Breast epithelium (tissue), 4 donors: ENCODE measurements at places on chromosomes 2 and 18. TPM values are rescaled to one million over a fixed set of nuclear protein-coding genes. Genes with fewer than 3 reads are reported as not detected.

DNA sequence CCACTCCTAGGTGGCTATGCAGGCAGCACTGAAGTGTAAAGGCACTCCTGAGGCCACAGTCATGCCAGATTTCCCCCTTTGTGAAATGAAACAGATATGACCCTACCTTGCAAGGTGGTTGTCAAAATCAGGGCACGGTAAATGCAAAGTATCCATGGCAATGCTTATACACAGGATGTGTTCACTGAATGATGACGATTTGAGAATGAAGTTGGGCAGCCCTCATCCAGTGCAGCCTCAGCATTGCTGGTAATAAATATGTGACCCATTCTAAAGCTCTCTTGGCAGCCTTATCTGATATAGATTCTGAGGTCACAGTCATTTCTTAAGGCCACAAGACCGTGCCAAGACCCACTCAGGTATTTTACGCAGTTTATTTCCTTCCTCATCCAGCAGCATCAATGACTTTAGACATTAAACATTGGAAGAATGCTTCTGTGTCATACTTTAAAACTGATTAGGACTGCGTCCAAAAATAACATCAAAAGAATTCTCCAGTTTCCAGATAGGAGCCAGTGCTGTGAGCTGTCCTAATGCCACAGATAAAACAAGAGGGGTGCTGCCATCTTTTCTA is 125.5 kb upstream of the SERTAD2 start:
- DNase-seq = no peak

EPG5 gene
- total RNA-seq = 48.8 TPM

ITGA4 gene
- 11.7 TPM for total RNA-seq

- DNase-seq = no peak
Observed at GRCh38 chr2:111200333-111200881, 79.7 kb downstream of the BCL2L11 start.

DNA sequence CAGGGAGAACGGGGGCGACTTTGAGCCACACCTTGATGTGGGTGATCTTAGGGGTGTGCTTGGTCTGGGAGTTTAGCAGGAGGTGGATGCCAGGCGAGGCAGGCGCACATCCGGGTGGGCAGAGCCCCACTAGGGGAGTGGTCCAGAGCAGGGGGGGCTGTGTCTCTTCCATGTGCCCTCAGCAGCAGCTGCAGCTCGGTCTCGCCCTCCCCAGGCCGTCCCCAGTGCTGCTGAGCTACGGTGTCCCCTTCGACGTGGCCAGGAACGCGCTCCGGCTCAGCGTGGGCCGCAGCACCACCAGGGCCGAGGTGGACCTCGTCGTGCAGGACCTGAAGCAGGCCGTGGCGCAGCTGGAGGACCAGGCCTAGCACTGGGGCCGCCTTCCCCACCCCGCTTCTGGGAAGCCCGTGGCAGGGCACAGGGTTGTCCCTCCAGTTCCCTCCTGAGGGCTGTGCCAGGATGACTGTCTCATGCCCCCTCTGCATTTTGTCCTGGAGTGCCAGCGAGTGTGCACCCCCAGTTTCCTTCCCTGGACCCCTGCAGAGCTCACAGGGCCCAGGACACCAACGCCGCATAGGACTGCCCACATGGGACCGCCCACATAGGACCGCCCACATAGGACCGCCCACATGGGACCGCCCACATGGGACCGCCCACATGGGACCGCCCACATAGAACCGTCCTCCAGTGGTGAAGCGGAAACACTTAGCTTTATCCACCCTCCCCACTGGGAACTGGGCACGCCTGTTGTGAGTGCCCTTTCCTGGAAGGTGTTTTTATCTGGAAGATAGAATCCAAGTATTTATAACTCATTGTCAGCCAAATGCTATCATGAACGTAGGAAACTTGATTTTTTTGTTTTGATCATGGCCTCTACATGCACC is 1.9 kb upstream of the ESPNL start:
- DNase-seq = no peak

GRCh38 chr2:159614534-159615366 is 1.6 kb downstream of the BAZ2B start:
- DNase-seq = no peak

GRCh38 chr2:61193670-61194561 is 31.9 kb downstream of the C2orf74 start:
- DNase-seq = no peak
